ENCODE measurements at places on chromosomes 1 and 21.

DNA sequence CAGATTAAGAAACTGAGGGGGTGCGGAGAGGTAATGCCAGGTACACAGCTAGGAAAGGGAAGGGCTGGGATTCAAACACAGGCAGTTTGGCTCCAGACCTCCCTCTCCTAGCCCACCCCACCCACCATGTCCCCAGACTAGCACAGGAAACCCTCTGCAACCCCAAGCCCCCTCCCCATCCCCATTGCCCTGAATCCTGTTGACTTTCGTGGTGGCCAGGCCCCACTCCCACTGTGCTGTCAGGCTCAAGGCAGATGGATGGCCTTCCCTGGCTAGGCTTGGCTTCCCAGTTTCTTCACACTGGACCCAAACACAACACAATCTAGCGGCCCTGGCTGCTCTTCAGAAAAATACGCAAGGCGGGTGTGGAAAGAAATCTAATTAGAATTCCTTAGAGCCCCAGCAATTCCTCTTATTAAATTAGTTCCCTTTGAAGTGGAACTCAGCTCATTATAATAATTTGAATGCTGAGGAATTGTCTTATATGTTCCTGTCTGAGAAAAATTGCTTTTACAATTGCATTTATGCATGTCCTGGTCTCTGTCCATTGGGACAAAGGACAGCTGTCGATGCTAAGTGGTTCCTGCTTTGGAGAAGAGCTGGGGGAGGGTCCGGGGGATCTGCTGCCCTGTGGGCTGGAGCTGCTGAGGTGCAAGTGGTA lies 97.4 kb downstream of the SYF2 start:
- DNase-seq, result no peak

DNA sequence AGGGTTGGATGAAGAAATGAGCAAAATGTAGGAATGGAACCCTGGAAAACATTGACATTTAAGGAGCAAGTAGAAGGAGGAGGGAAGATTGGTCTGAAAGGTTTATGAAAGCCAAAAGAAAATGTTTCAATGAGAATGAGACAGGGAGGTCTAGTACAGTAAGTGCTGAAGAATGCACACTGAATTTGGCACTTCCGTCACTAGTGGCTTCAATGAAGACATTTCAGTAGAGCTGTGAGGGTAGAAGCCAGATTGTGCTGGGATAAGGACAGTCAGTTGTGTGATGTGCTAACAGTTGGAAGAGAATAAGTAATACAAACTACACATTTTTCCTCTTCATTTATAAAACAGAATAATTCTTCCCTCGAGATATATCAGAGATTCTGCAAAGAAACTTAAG lies 17.1 kb downstream of the THEM4 start:
- no peak for DNase-seq

GRCh38 chr1:45043094-45043493 lies 31.0 kb downstream of the UROD start:
- no peak for DNase-seq

- DNase-seq, result peak; percentile 63
Measured at GRCh38 chr1:106952776-106953175, 103.7 kb upstream of the PRMT6 start.

DNA sequence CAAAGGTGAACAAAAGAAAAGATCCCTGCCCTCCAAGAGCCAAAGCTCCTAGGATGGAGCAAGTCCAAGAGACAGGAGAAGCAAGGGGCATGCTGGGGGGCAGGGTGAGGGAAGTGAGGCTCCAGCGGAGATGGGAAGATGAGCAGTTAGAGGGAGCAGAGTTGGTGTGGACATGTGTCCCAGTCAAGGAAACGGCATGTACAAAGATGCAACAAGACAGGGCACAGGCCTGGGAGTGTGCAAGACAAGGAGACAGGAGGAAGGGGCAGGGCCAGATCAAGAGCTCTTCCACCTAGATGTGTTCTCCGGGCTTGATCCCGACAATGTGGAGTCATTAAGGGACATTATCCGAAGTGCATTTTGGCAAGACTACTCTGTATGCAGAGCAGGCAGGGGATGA lies 82.1 kb downstream of the CAPZB start:
- no peak for DNase-seq

GRCh38 chr1:240212556-240212955 lies 120.9 kb downstream of the FMN2 start:
- peak; percentile 8 for DNase-seq

- DNase-seq, result peak; percentile 31
Measured at GRCh38 chr1:236334893-236335545, 53.3 kb upstream of the ERO1B start.

GRCh38 chr1:181506563-181507353 lies 23.4 kb downstream of the CACNA1E start:
- DNase-seq, result no peak

- DNase-seq, result no peak
Measured at GRCh38 chr1:231041719-231042261, 1.7 kb upstream of the FAM89A start.

DNA sequence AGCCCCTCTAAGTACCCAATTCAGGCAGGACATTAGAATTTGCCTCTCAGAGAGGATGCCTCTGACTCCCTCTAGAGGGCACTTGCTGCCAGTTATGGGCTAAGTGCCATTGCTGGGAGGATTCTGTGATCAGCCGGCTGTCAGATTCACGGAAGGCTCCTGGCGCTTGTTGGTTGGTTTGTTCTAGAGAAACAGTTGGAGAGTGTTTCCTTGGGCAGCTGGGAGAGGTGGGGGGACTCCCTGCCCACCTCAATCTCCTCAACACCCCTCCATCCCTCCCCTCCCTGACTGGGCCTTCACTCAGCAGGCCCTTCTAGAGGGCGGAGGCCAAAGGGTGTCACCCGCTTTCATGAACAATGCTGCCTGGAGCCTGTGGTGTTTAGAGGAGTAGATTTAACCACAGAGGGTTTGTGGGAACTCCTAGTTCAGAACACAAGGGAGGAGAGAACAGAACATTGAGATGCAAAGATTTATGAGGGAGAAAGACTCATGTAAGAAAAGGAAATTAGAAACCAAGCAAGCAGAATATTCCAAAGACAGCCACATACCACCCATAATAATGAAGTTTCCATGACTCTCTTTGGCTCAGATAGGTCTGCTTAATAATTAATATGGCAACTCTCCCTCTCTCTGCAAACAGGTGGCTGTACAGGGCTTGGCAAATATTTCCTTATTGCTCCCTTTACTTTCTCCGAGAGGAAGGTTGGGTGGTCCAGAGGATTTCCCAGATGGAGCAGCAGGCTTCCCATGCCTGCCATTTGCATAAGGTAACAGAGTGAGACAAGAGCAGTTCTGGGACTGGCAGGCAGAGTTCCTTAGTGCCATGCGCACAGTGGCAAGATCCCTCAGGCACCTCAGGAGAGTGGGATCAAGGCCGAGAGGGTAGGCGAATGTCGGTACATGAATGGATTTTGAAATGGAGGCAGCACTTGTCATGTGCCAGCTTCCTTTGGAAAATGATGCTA lies 30.0 kb upstream of the ACP6 start:
- peak; percentile 62 for DNase-seq

DNA sequence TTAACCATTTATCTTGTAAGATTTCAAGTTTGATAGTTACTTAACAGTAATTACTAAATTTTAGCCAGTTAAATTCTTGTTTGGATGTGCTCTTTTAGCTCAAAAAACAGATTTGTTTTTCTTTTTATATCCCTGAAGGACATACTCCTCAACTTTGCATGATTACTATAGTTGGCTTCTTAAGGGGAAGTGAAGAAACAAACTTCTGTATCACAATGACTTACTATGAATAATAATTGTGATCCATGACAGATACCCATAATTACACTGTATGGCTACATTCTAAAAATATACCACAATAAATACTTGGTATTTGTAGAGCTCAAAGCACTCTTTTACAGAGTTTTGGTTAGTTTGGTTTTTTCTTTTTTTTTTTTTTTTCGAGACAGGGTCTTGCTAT lies 55.8 kb downstream of the IARS2 start:
- no peak for DNase-seq

- no peak for DNase-seq
Measured at GRCh38 chr21:32147041-32147440, 131.8 kb downstream of the MIS18A start.

DNA sequence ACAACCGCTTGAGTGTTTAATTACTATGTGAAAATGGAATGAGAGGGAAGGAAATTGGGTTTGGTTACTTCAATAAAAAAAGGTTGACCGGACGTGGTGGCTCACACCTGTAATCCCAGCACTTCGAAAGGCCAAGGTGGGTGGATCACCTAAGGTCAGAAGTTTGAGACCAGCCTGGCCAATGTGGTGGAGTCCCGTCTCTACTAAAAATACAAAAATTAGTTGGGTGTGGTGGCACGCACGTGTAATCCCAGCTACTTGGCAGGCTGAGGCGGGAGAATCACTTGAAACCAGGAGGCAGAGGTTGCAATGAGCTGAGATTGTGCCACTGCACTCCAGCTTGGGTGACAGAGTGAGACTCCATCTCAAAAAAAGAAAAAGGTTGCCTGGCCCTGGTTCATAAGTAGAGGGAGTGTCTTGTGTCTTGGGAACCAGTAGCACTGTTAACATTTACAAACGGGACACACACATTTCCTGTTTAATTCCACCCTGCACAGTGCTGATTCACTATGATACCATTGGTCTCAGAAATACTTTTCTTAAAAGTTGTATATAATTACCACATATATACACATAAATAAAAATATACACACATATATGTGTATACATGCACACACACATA lies 27.6 kb upstream of the CLDN14 start:
- DNase-seq, result peak; percentile 39

GRCh38 chr1:71850936-71851335 lies 431.4 kb downstream of the NEGR1 start:
- DNase-seq, result no peak

GRCh38 chr1:207355060-207355459 lies 33.6 kb downstream of the CD55 start:
- peak; percentile 32 for DNase-seq

GRCh38 chr1:153288634-153289275 lies 24.0 kb downstream of the PGLYRP3 start:
- DNase-seq, result peak; percentile 86

DNA sequence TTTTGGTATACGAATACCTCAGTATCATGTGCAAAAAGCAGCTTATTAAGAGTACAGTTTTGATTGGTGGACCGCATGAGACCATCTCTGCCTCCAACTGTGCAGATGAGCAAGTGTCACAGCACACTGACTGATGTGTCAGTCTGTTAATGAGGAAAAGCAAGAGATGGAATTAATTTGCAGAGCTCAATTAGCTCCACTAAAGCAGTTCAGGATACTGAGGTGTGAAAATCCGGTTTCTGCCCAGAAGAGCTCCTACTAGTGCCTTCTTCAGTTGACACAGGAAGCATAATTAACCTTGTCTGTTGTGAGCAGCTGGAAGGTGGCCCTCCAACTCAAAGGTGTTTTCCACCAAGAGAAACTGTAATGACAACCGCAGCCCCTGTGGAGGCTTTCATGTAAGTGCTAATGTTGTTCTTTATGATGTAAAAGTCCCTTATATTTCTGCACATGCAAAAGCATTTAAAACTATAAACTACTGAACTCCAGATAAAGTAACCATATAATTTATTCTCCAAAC lies 44.3 kb downstream of the PCNX2 start:
- no peak for DNase-seq

DNA sequence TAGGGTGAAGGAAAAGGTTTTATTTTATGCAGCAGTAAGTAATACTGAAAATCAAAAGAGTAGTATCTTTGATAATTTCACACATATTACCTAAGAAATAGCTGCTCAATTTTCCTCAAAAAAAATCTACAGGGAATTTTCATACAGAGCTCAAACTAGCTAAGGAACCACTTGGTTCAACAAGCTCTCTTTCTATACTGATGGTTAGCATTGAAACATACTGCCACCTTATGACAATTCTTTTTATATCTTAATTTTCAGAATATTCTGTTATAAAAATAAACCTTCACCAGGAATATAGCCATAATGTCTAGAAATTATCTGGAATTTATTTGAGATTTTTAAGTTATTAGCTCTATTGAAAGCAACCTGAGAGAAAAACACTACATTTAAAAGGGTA lies 142.1 kb downstream of the DPYD start:
- DNase-seq, result peak; percentile 2

GRCh38 chr1:165988817-165989216 lies 161.4 kb downstream of the UCK2 start:
- no peak for DNase-seq

DNA sequence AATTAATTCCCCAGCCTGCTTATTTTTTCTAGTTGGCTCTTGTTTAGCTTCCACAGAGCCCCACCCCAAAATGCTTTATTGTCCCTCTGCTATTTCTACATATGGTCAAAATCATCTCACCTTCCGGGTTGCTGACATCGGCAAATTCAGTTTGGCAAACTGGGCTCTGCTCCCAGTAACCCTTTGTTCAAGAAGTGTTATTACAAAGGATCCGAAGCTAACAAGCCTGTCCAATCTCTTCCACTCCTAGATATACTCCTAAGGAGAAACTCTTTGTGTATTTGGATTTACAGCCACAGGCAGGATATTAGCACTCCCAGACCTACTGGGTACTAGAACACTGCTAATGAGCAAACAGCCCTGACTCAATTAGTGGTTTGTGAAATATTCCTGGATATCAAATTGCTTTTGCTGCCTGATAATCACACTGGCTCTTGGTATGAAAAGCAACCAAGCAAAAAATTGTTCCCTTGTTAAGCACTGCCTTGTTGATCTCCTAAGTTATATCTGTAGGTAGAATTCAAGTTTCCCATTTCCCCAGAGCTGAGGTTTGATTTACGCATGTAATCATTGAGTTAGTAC lies 4.0 kb downstream of the JUN start:
- peak; percentile 98 for DNase-seq

DNA sequence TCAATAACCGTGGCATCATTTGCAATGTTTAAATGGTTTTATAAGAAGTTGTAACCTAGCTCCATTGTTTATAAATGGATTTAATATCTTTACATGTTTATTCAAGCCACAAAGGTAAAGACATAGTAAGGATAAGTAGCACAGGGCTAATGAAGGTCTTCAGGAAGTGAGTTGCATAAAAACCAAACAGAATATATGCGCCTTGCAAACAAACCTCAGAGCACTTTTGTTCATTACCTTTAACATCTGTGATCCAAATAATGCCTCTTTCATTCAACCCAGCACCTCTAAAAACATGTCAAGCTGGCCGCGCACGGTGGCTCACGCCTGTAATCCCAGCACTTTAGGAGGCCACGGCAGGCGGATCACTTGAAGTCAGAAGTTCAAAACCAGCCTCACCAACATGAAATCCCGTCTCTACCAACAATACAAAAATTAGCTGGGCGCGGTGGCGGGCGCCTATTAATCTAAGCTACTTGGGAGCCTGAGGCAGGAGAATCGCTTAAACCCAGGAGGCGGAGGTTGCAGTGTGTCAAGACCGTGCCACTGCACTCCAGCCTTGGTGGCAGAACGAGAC lies 25.3 kb downstream of the BRINP3 start:
- DNase-seq, result no peak
